Naive thymus-derived CD8-positive, alpha-beta T cell (primary cell): ENCODE measurements at places on chromosomes 5 and 9. TPM values are rescaled to one million over a fixed set of nuclear protein-coding genes. Genes with fewer than 3 reads are reported as not detected.
A peak's percentile ranks its signal among the peaks of the same experiment; 100 is the strongest.

DNA sequence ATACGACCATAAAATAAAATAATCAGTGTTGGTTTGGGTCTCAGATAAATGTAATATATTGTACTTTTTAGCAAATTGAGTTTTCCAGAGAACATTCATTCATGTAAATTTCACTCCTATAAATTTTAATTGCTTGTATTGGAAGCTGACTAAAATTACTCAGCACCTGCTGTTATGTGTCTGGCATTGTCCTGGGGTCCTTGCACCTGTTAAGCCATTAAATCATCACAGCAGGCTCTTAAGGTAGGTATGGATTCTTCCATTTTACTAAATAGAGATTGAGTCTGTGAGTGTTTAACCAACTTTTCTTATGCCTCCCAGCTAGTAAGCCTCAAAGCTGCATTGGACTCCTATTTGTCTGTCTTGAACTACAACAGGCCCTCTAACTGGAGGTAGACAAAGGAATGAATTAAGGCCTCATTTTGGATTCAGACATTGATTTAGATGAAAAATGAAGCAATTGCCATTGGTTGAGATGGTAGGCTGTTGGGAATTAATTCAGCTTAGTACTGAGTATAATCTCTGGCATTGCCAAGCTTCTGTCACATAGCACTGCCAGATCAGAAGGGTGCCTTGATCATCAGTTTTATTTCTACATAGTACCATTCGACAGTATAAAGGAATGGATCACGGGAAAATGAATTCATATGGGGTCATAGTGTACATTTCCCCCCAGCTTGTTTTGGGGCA, 78.9 kb downstream of the PARP8 start:
- H3K27me3 ChIP-seq, result no peaks in the 10 kb centered on the region
- DNase-seq, result no peak
- H3K27ac ChIP-seq, result peak overlapping the region; percentile 93

DNA sequence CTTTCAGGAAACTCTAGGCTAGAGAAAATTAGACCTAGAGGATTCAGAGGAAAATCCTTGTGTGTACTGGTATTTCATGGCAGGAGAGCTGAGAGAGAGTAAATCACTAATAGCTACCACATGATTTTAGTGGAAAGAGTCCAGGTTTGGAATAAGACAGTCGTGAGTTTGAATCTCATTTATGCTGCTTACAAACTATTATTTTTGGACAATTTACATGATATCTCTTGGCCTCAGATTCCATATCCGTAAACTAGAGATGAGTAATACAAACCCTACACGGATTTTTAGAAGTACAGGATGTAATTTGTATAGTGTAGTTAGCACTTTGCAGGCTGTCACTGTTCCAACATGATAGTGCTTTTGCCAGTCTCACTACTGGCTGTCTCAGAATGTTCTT, 2.7 kb downstream of the IL31RA start:
- H3K4me3 ChIP-seq, result no peak overlapping the region
- H3K36me3 ChIP-seq, result no peaks in the 10 kb centered on the region
- no peak for DNase-seq
- H3K27me3 ChIP-seq, result peaks cover 8% of the 10 kb centered on the region
- H3K4me1 ChIP-seq, result peaks cover 29% of the 10 kb centered on the region

DNA sequence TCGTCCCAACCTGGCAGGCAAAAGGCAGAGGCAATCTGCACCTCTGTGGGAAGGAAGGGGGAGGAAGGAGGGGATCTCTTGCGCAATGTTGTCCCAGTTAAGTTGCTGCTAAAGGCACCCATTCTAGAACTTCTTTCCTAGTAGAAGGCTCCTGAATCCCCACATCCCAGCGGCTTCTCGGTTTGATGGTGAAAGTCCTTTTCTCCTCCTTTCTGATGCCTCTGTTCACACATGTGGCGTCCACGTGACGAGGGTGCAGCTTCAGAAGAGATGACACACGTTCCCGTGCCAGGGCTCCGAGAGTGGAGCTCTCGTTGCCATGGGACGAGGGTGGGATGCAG, 96.9 kb upstream of the FCN2 start:
- no peaks in the 10 kb centered on the region for H3K27me3 ChIP-seq
- H3K4me1 ChIP-seq, result no peaks in the 10 kb centered on the region
- no peak overlapping the region for H3K27ac ChIP-seq
- no peak for DNase-seq

GRCh38 chr5:164561933-164562872, 1056.8 kb downstream of the MAT2B start:
- no peak overlapping the region for H3K27ac ChIP-seq
- H3K4me1 ChIP-seq, result no peaks in the 10 kb centered on the region
- H3K4me3 ChIP-seq, result no peak overlapping the region
- no peaks in the 10 kb centered on the region for H3K36me3 ChIP-seq
- no peaks in the 10 kb centered on the region for H3K27me3 ChIP-seq

- no peak overlapping the region for H3K27ac ChIP-seq
- DNase-seq, result no peak
- H3K4me1 ChIP-seq, result peaks cover 2% of the 10 kb centered on the region
Observed at GRCh38 chr9:18359335-18359734, 114.6 kb upstream of the ADAMTSL1 start.

DNA sequence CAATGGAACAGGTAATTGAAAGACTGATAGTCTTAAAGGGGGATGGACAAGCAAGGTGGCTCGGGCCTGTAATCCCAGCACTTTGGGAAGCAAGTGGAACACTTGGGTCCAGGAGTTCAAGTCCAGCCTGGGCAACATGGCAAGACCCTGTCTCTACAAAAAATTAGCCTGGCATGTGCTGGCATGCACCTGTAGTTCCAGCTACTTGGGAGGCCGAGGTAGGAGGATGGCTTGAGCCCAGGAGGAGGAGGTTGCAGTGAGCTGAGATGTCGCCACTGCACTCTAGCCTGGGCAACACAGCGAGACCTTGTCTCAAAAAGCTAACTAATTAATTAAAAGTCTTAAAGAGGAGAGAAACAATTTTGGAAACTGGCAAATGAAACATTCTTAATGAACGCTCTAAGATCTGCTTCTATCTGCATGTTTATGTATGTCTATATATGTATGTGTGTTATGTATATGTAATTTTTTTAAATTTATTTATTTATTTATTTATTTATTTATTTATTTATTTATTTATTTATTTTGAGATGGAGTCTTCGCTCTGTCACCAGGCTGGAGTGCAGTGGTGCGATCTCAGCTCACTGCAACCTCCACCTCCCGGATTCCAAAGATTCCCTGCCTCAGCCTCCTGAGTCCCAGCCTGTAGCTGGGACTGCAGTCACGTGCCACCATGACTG, 80.6 kb downstream of the SFXN1 start:
- H3K36me3 ChIP-seq, result no peaks in the 10 kb centered on the region
- no peak for DNase-seq
- no peak overlapping the region for H3K27ac ChIP-seq
- peaks cover 5% of the 10 kb centered on the region for H3K4me1 ChIP-seq
- peaks cover 4% of the 10 kb centered on the region for H3K27me3 ChIP-seq

DNA sequence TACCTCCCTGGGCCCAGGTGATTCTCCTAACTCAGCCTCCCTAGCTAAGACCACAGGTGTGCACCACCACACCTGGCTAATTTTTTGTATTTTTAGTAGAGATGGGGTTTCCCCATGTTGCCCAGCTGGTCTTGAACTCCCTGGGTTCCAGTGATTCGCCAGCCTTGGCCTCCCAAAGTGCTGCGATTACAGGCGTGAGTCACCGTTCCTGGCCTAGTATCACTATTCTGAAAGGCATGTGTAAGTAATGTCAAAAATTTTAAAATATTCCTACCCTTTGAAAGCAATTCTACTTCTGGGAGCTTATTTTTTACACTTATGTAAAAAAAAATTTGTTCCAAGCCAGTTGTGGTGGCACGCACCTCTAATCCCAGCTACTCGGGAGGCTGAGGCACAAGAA, 27.1 kb upstream of the TLE1 start:
- no peak overlapping the region for H3K4me3 ChIP-seq
- no peak for DNase-seq
- H3K4me1 ChIP-seq, result no peaks in the 10 kb centered on the region
- H3K27me3 ChIP-seq, result peaks cover 6% of the 10 kb centered on the region
- no peaks in the 10 kb centered on the region for H3K36me3 ChIP-seq
- H3K27ac ChIP-seq, result no peak overlapping the region

DNA sequence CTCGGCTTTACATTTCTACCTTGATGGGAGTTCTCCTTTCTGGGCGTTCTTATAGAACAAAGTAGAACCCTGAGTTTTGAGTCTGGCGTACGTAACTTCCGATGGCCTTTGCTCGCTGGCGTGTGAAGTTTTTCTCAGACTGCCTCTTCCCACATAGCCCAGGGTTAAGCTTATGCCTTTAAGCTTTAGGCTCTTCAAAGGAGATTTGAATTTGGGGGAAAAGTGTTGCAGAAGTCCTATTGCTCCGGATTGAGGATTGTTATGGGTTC, 13.7 kb upstream of the FBP2 start:
- H3K27ac ChIP-seq, result no peak overlapping the region
- H3K4me3 ChIP-seq, result no peak overlapping the region
- no peak for DNase-seq
- no peaks in the 10 kb centered on the region for H3K36me3 ChIP-seq

- peaks cover 1% of the 10 kb centered on the region for H3K4me1 ChIP-seq
- no peak overlapping the region for H3K4me3 ChIP-seq
- H3K27me3 ChIP-seq, result peaks cover 13% of the 10 kb centered on the region
- DNase-seq, result no peak
- no peaks in the 10 kb centered on the region for H3K36me3 ChIP-seq
- H3K27ac ChIP-seq, result no peak overlapping the region
Observed at GRCh38 chr9:107273634-107274033, 9.4 kb upstream of the RAD23B start.

GRCh38 chr9:134210511-134210907, 46.1 kb upstream of the RNU6ATAC start:
- H3K27me3 ChIP-seq, result no peaks in the 10 kb centered on the region
- H3K4me3 ChIP-seq, result no peak overlapping the region
- H3K36me3 ChIP-seq, result no peaks in the 10 kb centered on the region
- no peak overlapping the region for H3K27ac ChIP-seq
- no peak for DNase-seq

- no peak overlapping the region for H3K4me3 ChIP-seq
- no peaks in the 10 kb centered on the region for H3K4me1 ChIP-seq
- H3K27me3 ChIP-seq, result no peaks in the 10 kb centered on the region
- no peak for DNase-seq
- no peaks in the 10 kb centered on the region for H3K36me3 ChIP-seq
- H3K27ac ChIP-seq, result no peak overlapping the region
Observed at GRCh38 chr5:87661784-87662566, 249.2 kb upstream of the CCNH start.

GRCh38 chr9:99016681-99017387, 73.1 kb downstream of the COL15A1 start:
- no peaks in the 10 kb centered on the region for H3K36me3 ChIP-seq
- DNase-seq, result no peak
- no peaks in the 10 kb centered on the region for H3K27me3 ChIP-seq

Gene GKAP1
- total RNA-seq, result 17.5 TPM

Gene F2R
- total RNA-seq, result 2.3 TPM

Gene NR3C1
- 133 TPM for total RNA-seq

Gene ACSL6
- total RNA-seq, result 40.0 TPM

Gene CAMSAP1
- 26.9 TPM for total RNA-seq

Gene OSMR
- total RNA-seq, result not detected

Gene WDR38
- not detected for total RNA-seq

Gene NR5A1
- total RNA-seq, result not detected

Gene ASPN
- total RNA-seq, result not detected

Gene ANKRD34B
- not detected for total RNA-seq
